ENCODE measurements at places on chromosomes 4 and X. TPM values are rescaled to one million over a fixed set of nuclear protein-coding genes. Genes with fewer than 3 reads are reported as not detected.

Gene TLL1
- total RNA-seq = under 0.01 TPM

Gene INTS6L
- 5.6 TPM for total RNA-seq

Gene LAMP2
- 175 TPM for total RNA-seq

Gene ART3
- not detected for total RNA-seq

Gene TKTL2
- not detected for total RNA-seq

Gene CNGA1
- not detected for total RNA-seq

Gene HTR2C
- total RNA-seq = under 0.01 TPM

Gene L1CAM
- 2.7 TPM for total RNA-seq

Gene DMRTC1
- total RNA-seq = not detected

Gene RRH
- 0.22 TPM for total RNA-seq

Gene TRMT2B
- 14.9 TPM for total RNA-seq

Gene GIMD1
- not detected for total RNA-seq

Gene PDGFRA
- total RNA-seq = 152 TPM

Gene PHEX
- total RNA-seq = 1.00 TPM

Gene VCX
- not detected for total RNA-seq

Gene RNF128
- total RNA-seq = 1.5 TPM

Gene GRPR
- not detected for total RNA-seq

Gene GPAT3
- total RNA-seq = 30.2 TPM

Gene PRDM5
- total RNA-seq = 25.0 TPM
